ENCODE measurements at places on chromosomes 2 and 18. TPM values are rescaled to one million over a fixed set of nuclear protein-coding genes. Genes with fewer than 3 reads are reported as not detected.

GRCh38 chr2:35033748-35034147, 1321.8 kb upstream of the CRIM1 start:
- no peak for DNase-seq
- H3K4me1 ChIP-seq, result no peaks in the 10 kb centered on the region
- no peaks in the 10 kb centered on the region for H3K27me3 ChIP-seq
- no peak overlapping the region for H3K4me3 ChIP-seq

HAT1 gene
- total RNA-seq, result 30.6 TPM

- H3K4me1 ChIP-seq, result no peaks in the 10 kb centered on the region
- no peaks in the 10 kb centered on the region for H3K36me3 ChIP-seq
- H3K27me3 ChIP-seq, result no peaks in the 10 kb centered on the region
- H3K4me3 ChIP-seq, result no peak overlapping the region
- DNase-seq, result no peak
- no peak overlapping the region for H3K27ac ChIP-seq
Observed at GRCh38 chr2:207467716-207468347, 61.9 kb upstream of the CREB1 start.

SLC16A14 gene
- total RNA-seq, result 14.7 TPM

DNA sequence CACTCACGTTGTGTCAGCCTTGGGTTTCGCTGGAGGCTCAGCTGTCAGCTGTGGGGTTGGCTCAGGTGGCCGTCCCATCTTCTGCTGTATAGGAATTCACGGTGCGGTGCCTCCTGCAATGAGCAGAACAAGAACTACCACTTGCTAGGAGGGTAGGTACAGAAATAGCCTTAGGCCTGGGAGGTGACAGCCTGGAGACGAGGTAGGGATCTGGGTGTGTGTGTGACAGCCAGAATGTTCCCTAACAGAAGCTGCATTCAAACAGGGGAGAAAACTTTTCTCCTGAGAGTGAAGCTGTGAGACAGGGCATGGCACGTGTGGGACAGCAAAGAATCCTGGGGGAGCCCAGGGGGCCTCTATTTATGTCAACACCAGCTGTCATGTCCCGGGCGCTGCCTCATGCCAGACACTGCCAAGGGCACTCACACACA, 8.4 kb upstream of the MAL start:
- H3K36me3 ChIP-seq, result no peaks in the 10 kb centered on the region
- H3K27me3 ChIP-seq, result no peaks in the 10 kb centered on the region
- no peaks in the 10 kb centered on the region for H3K4me1 ChIP-seq
- no peak overlapping the region for H3K27ac ChIP-seq
- H3K4me3 ChIP-seq, result no peak overlapping the region

- no peak overlapping the region for H3K27ac ChIP-seq
- H3K36me3 ChIP-seq, result no peaks in the 10 kb centered on the region
- peaks cover 13% of the 10 kb centered on the region for H3K4me1 ChIP-seq
- no peaks in the 10 kb centered on the region for H3K27me3 ChIP-seq
- no peak for DNase-seq
Observed at GRCh38 chr2:3409627-3410170, 30.2 kb downstream of the TRAPPC12 start.

GRCh38 chr2:239355139-239355538, 45.7 kb downstream of the HDAC4 start:
- H3K27me3 ChIP-seq, result no peaks in the 10 kb centered on the region
- H3K27ac ChIP-seq, result no peak overlapping the region
- H3K4me1 ChIP-seq, result peaks cover 4% of the 10 kb centered on the region
- DNase-seq, result no peak
- no peaks in the 10 kb centered on the region for H3K36me3 ChIP-seq

- H3K4me3 ChIP-seq, result no peak overlapping the region
- no peaks in the 10 kb centered on the region for H3K36me3 ChIP-seq
- DNase-seq, result no peak
- H3K27ac ChIP-seq, result no peak overlapping the region
- no peaks in the 10 kb centered on the region for H3K4me1 ChIP-seq
- no peaks in the 10 kb centered on the region for H3K27me3 ChIP-seq
Observed at GRCh38 chr18:72692595-72692994, 148.5 kb upstream of the CBLN2 start.

FNDC4 gene
- 30.6 TPM for total RNA-seq

DNA sequence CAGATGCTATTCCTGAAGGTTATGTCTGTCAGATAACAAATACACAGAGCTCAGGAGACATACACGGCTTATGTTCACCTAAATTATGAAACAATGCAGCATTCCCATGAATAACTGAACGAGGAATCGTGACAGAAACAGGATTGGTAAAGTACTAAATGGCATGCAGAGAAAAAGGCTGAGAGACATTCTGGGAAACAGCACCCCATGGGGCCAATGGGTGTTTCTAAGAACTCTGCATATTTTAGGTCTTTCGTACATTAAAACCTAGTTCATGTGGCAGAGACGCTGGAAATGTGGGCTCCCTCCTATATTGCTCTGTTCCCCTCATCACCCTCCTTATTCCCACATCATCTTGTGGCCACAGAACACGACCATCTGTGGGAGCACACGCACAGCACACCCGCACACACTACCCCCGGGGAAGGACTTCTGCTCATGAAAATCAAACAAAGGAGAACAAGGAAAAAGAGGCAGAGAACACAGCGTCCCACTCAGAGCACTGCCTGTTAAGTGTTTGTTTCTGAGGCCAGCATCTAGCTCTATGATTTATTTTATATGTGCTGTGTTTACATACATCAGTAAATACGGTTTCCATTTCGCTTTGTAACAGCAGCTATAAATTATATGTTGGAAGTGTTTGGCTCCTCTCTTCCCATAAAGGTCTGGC, 143.6 kb downstream of the AFF3 start:
- no peaks in the 10 kb centered on the region for H3K27me3 ChIP-seq
- H3K36me3 ChIP-seq, result no peaks in the 10 kb centered on the region
- H3K4me3 ChIP-seq, result no peak overlapping the region
- peaks cover 12% of the 10 kb centered on the region for H3K4me1 ChIP-seq

DNA sequence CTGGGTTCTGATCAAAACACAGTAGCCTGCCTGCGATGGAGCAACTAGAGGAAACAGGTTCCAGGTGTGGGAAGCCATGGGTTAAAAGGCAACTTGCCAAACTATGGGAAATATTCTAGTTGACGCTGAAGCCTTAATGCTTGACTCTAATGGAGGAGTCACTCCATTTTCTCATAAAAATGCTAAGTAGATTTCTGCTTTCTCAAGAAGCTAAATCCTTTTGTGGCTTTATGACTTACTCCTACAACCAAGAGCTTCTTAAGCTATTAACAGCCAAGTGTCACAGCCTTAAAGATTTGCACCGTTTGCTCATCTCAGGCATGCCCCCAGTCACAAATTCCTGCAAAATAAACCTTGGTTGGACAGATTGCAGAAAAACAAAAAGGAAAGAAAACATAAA, 25.2 kb downstream of the ANKRD44 start:
- H3K36me3 ChIP-seq, result no peaks in the 10 kb centered on the region
- no peak overlapping the region for H3K27ac ChIP-seq
- H3K4me3 ChIP-seq, result no peak overlapping the region
- DNase-seq, result no peak
- no peaks in the 10 kb centered on the region for H3K27me3 ChIP-seq

ANKRD30B gene
- 2.5 TPM for total RNA-seq

ZNF24 gene
- total RNA-seq, result 39.4 TPM

Data from prostate gland (tissue), 2 donors.